Activated T-cell treated with anti-CD3 and anti-CD28 coated beads for 1 hour (primary cell): ENCODE measurements at places on chromosomes 3 and 15.

DNA sequence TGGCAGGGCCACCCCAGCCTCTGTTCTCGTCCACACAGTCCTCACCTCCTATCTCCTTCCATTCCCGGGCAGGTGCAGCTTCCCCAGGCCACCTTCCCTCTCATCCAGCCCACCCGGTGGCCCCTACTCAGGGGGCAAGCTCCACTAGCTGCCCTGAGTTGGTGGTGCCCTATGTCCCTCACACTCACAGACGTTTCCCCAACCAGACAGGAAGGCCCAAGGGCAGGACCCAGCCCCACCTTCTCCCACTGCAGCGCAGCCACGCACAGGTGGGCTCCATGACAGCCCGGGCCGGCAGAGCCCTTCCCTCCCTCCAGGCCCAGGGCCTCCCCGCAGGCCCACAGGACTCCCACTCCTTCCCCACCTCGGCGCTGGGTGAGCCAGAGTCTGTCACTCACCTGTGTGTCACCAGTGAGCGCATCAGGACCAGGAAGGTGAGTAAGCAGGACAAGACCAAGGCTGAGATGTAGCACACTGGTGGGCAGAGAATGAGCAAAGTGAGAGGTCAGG, 11.1 kb downstream of the ISLR start:
- DNase-seq, result no peak

DNA sequence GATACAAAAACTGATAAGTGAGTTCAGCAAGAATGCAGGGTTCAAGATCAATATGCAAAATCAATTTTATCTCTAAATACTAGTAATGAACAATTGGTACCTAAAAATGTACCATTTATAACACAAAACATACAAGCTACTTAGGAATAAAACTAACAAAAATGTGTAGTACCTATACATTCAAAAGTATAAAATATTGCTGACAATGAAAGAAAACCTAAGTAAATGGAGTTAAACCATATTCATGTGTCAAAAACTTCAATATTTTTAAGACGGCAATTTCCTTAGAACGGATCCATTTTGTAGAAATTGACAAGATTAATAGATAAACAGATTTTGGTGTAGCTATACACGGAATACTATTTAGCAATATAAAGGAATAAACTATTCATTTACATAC, 343.1 kb upstream of the CCDC54 start:
- DNase-seq, result no peak

GRCh38 chr3:108028896-108029295, 61.9 kb downstream of the CD47 start:
- no peak for DNase-seq

- no peak for DNase-seq
Observed at GRCh38 chr3:110352841-110353604, 718.6 kb upstream of the NECTIN3 start.

- no peak for DNase-seq
Observed at GRCh38 chr3:143276592-143276991, 157.0 kb downstream of the CHST2 start.

GRCh38 chr3:81433675-81434074, 327.8 kb downstream of the GBE1 start:
- no peak for DNase-seq

DNA sequence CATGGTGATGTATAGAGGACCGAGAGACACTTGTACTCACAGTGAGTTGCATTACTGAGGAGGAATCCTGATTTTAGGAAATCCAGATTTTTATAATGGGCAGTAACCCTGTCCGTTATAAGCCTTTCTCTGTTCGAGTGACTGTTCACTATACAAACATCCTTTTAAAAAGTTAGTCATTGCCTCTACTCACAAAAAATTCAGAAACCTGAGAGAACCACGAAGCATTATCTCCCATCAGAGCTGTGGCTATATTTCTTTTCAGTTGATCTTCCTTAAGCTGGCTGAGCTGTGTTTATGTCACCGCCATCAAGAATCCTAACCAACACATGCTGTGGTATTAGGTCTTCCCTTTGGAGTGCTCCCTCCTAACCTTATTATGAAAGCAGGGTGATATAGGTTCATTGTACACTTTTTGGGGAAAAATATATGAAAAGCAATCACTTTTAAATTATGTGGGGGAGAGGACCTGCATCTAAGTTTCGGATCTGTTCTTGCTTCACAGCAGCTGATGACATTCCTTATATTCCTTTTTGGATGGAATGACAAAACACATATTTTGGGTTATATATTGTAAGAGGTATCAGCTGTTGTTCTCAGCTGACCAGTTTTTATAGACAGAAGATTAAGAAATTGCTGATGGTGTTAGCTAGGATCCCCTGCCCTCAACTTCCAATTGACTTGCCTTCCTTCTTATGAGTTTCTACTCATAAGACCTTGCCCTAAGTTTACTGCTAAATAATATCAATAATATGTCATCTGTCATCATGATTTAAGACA, 465.9 kb upstream of the RASGRP1 start:
- no peak for DNase-seq

DNA sequence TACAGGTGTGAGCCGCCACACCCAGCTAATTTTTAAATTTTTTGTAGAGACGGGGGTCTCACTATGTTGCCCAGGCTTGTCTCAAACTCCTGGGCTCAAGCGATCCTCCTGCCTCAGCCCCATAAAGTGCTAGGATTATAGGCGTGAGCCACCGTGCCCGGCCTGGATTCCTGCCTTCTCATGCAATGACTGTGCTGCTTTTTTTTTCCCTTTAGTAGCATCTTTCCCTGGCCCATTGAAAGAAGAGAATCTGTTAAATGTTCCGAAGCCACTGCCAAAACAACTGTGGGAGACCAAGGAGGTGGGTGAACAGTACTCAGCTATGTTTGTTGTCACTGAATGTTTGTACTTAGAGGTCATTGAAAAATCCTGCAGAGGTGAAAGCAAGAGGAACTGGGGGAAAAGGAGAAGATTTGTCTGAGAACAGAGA, 88.0 kb downstream of the CRTC3 start:
- no peak for DNase-seq

DNA sequence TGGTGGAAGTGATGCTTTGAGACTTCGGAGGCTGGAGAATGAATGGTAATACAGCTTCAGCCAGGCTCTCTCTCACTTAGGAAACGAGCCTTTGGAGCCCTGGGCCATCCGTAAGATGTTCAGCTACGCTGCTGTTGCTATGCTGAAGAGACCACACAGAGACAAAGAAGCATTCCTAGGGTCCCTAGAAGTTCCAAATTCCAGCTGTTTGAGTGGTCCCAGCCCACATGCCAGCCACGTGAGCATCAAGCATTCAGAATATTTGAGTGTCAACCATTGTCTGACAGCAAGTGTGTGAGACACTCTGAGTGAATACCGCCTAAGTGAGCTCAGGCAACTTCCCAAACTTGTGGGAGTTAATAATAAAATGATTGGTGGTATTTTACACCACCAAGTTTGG, 212.9 kb downstream of the CD47 start:
- no peak for DNase-seq

DNA sequence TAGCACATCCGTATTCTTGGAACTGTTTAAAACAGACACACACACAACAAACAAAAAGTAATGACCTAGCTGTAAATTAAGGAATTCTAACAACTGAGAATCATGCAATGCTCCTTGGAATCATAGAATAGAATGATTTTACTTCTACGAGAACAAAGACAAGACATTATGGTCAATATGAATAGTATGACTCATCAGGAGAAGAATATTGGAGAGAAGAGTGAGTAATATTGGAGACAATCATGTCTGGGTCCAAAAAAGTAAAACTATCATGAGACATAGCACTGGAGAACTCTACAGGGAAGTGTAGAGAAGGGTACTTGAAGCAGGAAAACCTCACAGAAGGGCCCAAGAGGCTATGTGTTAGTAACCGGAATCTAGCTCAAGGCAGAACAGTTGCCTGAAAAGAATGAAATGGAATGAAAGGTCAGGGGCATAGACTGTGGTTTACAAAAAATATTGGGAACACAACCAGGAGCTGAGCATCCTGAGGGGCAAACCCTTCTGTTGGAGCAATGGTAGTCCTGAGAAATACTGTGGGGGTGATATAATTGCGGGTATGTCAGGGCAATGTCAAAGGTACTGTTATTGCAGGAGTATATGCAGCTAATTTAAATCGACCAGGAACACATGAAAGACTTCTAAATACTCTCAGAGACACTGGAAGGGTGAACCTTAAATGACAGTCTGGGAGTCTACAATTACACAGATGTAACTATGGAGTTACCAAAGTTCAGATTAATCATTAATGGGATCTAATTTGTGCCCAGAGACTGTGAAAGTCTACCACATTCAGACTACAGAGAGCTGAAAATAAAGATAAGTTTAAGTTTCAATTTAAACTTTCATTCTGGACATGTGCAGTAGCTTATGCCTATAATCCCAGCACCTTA, 201.2 kb downstream of the BCHE start:
- no peak for DNase-seq

GRCh38 chr3:139394116-139394515, 4.7 kb upstream of the COPB2 start:
- no peak for DNase-seq

GRCh38 chr15:26210980-26211379, 347.9 kb upstream of the ATP10A start:
- no peak for DNase-seq

DNA sequence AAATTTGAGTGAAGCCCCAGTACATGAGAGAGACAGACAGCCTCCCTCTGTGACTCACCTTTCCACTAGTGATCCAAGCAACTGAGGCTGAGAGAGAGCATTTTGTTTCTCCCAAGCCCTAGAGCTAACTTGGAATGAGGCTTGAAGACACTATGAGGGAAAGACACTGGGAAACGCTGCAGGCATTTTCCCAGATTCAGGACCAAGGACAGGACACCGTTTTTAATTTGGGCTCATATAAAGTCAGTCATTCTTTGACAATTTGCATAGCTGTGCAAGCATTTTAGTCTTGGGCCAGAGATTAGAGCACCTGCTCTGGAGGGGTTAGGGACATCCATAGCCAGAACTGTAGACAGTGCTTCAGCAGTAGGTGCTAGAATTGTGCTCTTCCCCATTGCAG, 249.0 kb downstream of the AGBL1 start:
- no peak for DNase-seq

DNA sequence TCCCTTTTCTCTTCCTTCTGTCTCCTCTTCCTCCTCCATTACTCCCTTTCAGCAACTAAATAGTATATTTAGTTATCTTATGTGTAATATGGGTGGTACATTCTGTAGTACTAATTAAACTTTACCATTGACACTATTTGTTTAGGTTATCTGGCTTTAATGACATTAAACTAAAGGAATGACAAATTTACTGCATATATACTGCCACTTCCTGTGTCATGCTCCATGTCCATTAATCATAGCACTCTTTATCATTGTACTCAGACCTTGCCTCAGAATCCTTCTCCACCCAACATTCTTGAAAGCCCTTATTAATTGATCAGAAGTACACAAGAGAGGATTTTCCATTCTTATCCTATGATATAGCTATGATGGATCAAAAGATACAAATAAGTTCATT, 244.2 kb downstream of the NAALADL2 start:
- DNase-seq, result no peak

GRCh38 chr15:65394936-65395335, 17.1 kb upstream of the IGDCC3 start:
- no peak for DNase-seq

- no peak for DNase-seq
Observed at GRCh38 chr3:188798556-188799145, 373.1 kb upstream of the TPRG1 start.

- DNase-seq, result peak; percentile 87
Observed at GRCh38 chr3:10248184-10248983, at the start of gene TATDN2. Gene TATDN2 (plus strand): TSS chr3:10248459. CDS start chr3:10249201, 742 bp downstream.

GRCh38 chr15:78241017-78241416, 6.7 kb upstream of the ACSBG1 start:
- DNase-seq, result peak; percentile 84

GRCh38 chr3:136751316-136752171, 634 bp downstream of the STAG1 start:
- DNase-seq, result peak; percentile 48

DNA sequence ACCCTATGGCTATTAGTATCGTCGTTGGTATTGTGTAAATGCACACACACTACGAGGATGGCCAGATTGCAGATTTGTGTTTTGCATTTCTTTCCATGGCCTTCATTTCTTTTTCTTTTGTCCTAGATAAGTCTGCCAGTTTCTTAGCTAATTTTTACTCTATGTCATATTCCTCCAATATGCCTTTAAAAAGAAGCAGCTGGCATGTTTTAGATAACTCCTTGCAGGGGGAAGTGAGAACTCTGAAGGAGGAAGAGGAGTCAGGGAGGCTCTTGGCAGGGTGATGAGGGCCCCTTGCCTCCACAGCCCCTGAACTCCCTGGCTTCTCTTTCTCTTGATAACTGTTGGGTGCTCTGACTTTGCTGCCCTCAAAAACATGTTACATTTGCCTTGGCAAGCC, 244.0 kb downstream of the GABRG3 start:
- no peak for DNase-seq

- no peak for DNase-seq
Observed at GRCh38 chr3:67044295-67044694, 46.2 kb downstream of the KBTBD8 start.

DNA sequence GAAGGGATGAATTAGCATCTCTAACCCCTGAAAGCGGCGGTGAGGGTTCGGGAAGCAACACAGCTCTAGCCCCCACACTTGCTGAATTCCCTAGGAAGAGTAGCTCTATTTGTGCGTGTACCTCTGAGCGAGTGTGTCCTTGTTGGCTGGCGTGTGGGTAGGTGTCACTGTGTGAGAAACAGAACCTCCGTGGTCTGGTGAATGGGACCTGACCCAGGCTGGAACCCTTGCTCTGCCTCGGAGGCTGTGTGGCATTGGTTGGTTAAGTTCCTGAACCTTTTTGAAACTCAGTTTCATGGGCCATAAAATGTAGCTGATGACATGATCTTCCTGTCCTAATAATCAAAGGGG, 414 bp upstream of the TMEM115 start:
- DNase-seq, result no peak

GRCh38 chr3:179148616-179149405, 654 bp downstream of the PIK3CA start:
- peak; percentile 47 for DNase-seq

GRCh38 chr3:155535098-155535497, 209.8 kb downstream of the PLCH1 start:
- DNase-seq, result no peak
